ENCODE measurements at places on chromosomes 16 and 17.
A peak's percentile ranks its signal among the peaks of the same experiment; 100 is the strongest.

DNA sequence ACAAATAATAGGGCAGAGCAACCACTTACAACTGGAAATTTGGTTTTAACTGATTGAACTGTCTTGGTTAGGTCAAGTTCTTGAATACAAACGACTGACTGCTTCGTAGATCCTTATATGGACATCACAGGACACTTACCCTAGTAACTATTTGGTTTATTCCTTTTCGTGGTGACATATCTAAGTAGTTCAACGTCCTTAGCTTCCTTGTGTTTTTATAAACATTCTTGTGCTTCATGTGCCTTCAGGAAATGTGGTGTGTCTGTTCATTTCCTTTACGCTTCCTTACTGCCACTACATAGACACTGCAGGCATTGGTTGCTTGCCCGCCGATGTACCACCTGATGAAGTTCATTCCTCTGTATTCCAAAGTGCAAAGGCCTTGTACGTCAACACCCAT is 59.3 kb downstream of the USP10 start:
- no peak for DNase-seq

- no peak for DNase-seq
These were observed 7.4 kb downstream of the C1QL1 start for GRCh38 chr17:44960691-44961090.

DNA sequence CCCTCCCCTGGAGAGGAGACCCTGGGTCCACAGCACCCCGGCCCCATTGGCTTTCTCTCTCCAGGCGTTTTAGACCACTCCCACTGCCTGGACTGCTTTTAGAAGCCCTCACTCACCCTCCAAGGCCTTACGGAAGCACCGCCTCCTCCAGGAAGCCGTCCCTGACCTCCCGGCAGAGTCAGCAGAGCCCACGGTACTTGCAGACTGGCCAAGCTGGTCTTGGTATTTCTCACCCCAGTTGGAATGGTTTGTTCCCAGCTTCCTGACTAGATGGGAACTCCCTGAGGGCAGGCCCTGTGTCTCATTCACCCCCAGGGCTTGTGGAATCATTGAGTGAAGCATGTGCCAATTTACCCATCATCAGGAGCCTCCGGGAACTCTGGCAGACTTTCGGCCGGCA is 9.2 kb downstream of the SCGB1C2 start:
- no peak for DNase-seq

DNA sequence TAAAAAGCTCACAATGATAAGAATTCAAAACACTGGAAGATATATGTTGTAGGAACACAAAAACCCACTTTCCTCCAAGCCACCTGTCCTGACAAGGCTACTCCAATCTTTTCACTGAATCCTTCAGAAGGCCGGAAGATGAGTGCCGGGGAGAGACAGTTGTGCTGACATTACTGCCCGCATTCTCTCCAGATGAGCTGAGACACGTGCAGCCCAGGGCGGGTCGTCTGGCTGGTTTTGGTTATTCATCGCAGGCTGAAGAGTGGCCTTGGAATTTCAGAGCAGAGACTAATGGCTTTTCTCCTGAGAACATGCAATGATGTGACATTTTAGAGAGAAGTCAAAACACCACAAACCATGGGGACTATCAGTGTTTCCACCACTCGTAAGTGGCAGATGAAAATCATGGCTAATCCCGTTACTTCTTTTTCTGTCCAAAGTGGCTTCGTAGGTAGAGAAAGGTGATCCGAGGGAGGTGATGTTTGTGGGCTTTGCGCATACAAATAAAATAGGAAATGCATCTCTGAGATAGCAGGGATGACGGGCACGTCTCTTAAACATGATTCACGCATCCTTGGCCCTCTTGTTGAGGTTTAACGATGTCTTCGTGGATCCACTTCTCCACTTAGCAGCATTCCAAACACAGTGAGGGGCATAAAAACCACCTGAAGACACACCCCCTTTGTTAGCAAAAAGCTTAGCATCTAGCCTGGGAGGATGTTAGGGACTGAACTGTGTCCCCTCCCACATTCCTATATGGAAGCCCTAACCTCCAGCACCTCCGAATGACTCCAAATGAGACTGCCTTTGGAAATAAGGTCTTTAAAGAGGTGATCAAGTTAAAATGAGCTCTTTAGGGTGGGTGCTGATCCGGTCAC is 134.0 kb downstream of the IRX3 start:
- DNase-seq: no peak

- no peak for DNase-seq
These were observed 37.6 kb upstream of the ABCC11 start for GRCh38 chr16:48284772-48285409.

DNA sequence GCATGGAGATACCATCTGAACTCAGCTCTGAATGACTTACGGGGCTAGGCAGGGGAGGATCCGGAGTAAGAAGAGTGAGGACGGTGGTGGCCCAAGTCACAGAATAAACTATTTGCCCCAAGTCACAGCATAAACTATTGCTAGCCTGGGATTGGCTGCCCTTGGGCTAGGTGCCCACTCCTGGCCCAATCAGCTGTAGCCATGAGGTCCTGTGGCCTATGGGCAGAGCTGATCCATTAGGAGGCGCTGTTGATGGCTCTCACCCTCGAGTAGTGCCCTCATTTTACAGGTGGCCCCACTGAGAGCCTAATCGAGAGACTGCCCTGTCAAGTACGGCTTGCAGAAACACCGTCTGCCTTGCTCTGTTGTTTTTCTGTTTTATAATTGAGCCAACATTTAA is 62.3 kb upstream of the ZNF423 start:
- no peak for DNase-seq

GRCh38 chr16:79997257-79997656 is 396.7 kb upstream of the MAF start:
- peak; percentile 42 for DNase-seq

DNA sequence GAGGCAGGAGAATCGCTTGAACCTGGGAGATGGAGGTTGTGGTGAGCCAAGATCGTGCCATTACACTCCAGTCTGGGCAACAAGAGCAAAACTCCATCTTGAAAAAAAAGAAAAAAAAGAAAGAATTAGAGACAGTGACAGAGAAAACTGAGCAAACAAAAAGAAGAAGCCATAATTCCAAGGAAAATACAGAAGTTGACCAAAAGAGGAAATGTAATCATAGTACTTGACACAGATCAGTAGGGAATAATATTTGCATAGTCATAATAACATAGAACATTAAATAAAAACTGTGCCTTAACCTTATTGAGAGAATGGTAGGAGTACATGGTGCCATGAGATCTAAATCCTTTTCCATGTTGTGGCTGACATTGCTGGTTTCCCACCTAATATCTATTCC is 14.7 kb upstream of the USP31 start:
- no peak for DNase-seq

GRCh38 chr17:12918142-12918541 is 99.7 kb downstream of the ELAC2 start:
- DNase-seq: no peak

DNA sequence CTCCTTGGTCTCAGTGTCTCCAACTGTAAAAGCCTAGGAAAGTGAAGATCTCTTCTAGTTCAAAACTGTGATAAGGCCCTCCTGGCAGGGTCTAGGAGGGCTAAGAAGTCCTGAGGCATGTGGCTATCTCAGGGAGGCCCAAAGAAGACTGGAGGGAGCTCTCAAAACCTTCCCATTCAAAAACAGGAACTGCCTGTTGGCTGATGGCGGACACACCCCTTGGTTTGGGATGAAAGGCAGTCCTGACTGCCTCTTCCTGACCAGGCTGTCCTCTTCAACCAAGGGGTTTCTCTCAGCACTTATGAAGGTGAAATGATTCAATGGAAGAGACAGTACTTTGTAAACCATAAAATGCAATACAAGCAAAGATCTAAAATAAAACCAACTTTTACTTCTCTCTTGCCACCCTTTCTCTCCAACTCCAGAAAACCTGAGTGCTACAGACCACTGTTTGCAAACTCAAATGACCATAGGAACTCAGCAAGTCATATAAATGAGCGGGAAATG is 4.7 kb downstream of the ZNF764 start:
- DNase-seq: no peak

DNA sequence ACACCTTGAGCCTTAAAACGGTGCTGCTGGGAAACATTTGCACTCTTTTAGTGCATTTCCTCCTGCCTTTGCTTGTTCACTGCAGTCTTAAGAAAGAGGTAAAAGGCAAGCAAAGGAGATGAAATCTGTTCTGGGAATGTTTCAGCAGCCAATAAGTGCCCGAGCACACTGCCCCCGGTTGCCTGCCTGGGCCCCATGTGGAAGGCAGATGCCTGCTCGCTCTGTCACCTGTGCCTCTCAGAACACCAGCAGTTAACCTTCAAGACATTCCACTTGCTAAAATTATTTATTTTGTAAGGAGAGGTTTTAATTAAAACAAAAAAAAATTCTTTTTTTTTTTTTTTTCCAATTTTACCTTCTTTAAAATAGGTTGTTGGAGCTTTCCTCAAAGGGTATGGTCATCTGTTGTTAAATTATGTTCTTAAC is 4.4 kb downstream of the SOX9 start:
- no peak for DNase-seq

GRCh38 chr16:59500601-59501000 is 766.5 kb upstream of the GOT2 start:
- DNase-seq: no peak

DNA sequence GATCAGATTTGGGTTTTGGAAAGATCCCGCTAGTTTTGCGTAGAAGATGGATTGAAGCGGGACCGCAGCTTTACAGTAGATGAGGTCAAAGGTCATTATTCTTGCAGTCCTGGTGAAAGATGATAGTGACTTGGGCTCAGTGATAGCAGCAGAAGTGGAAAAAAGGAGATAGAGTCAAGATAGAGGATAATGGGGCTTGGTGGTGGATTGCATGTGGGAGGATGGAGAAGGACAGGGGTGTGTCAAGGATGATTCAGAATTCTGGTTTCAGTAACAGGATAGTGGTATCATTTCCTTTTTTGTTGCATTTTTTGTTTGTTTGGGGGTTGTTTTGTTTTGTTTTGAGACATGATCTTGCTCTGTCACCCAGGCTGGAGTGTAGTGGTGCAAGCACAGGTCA is 28.7 kb downstream of the CHD9NB start:
- DNase-seq: peak; percentile 13

DNA sequence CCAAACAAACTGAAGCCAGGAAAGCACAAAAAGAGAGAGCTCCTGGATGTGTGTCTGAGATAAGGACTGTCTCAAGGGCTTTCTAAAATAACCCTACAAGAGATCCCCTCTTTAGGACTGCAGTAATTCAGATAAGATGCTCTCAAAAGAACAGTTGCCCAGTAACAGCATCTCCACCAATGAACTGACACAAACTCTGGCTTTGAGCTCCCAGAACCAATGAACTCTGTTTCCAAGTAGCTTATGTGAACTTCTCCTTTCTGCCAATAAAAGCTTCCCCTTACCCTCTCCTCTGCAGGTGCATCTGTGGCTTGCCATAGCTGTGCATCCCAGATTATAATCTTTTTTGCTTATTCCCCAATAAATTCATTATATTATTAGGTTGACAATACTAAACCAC is 421.5 kb downstream of the SLC39A11 start:
- no peak for DNase-seq

DNA sequence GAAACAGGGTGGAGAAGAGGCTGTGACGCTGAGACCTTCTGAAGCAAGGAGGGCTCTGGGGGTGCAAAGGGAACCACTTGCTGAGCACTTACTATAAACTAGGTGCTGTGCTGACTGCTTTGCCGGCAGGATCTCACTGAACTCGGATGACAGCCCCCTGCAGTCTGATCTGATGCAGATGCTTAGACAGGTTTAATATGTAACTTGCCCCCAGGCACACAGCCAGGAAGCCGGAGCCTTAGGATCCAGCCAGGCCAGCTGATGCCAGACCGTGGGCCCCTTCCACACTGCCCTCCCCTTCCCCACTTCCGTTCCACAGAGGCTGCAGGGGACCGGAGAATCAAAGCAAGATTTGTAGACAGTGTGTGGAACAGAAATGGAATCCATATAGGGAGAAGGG is 23.1 kb downstream of the SPACA3 start:
- no peak for DNase-seq

DNA sequence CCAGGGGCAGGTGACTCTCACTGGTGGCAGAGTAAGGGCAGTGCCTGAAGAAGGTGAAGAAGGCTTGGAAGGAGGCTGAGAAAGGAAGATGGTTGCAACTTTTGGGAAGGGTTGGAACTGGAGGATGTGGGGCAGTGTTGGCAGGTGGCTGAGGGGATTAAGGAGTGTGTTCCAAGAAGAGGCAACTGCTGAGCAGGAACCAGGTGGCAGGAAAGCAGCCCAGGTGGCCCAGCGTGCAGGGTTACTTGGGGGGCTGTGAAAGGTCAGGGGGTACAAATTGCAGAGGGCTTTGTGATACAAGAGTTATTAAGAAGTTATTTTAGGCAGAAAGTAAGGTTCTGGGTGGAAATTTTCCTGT is 28.6 kb downstream of the WSCD1 start:
- DNase-seq: no peak

DNA sequence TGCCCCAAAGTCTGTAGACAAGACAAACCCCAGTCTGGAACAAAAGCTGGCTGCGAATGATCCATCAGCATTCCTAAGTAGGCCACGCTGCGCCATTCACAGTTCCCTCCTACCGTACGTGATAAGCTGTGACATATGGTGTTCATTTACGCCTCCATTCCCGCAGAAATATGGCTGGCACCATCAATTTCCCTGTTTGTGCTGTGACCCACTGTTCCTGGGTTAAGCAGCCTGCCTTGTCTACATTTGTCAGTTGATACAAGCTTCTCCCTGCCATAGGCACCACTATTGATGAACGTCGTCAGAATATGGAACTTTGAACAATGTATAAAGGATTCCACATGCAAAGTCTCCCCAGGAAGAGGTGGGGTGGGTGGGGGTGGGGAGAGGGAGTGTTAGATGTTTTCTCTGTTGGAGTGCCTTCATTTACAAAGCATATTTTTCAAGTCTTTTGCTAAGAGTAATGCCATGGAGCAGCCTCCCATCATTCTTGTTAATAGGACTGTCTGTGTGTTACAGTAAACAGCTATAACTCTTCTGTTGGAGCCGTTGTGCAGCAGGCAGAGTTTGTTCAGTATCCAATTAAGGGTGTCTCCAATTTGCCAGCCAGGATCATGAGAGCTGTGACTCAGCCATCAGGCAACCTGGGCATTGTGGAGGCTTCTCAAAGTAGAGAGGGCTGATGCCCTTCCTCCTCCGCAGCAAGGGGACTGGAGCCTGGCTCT is 294.6 kb downstream of the TMEM114 start:
- DNase-seq: no peak

DNA sequence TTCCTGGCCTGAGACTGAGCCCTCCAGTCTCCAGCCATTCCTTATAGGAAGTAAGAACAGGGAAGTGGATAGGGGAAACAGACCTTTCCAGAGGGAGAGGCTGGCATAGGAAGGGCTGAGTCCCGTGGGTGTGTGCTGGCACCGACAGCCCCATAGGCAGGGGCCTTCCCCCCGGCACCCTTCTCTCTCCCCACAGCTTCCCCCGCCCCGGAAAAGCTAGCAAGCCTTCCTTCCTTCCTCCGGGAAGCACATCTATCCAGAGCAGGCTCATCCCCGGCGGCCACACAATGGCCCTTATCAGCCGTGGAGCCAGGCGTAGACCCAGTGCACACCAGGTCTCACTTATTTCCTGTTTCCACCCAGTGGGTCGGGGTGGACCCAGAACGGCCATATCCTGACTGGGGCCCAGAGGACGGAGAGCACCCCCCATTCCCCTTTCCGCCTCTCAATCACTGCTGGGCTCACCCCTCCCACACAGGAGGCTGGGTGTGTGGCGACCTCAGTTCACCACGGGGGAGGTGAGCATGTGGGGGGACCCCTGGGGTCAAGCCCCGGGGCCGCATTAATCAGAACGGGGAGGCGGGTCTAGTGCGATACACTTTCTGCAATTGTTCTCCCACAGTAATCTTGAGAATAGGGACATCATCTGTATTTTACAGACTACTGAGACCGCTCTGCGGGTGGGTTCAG is 950 bp upstream of the MYO1C start:
- peak; percentile 22 for DNase-seq
